Body of pancreas (tissue), 4 donors: ENCODE measurements at places on chromosomes 4 and X. TPM values are rescaled to one million over a fixed set of nuclear protein-coding genes. Genes with fewer than 3 reads are reported as not detected.

The RPS6KA6 gene
- 0.99 TPM for total RNA-seq

The CXCL5 gene
- total RNA-seq, result not detected

DNA sequence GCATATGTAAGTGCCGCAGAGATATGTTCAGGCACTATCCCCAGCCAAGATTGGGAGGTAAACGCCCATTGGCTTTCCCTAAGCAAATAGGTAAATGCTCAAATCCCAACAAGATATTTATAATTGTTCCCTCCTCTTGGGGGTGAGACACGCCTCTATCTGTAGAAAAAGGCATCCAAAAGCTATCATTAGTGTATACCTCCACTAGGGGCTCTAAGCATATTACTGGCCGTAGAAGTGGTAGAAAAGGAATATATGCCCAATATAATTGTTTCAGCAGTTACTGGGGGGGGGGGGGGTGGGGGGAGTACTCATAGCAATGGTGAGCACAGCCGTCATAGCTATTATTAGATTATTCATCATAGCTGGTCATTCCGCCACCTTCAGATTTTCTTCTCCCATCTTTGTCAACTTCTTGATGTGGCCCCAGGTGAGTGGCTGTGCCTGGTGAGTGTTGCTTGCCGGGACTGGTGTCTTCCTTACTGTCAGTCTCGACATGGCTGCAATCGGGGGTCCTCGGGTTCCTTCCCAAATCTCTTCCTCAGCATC lies 53.3 kb upstream of the WDR1 start:
- H3K36me3 ChIP-seq, result no peaks in the 10 kb centered on the region
- no peak overlapping the region for H3K4me3 ChIP-seq
- no peak for DNase-seq
- H3K4me1 ChIP-seq, result peaks cover 16% of the 10 kb centered on the region

DNA sequence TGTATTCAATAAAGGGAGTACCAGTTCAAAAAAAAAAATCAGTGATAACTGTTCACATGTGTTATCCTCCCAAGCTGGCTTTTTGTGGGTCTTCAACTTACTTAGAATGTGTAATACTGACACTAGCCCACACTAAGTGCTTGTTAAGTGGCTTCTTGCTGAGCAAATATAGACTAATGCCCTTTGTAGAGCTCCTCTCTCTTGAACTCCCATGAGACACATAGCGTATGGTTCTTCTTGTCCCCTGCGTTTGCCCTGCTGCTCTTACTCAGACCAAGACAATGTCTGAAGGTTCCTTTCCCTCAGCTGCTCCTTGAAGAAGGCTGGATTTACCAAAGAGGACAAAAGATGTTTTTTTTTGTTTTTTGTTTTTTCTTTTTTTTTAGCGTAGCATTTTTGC lies 110.9 kb downstream of the FRAS1 start:
- no peak overlapping the region for H3K4me3 ChIP-seq
- H3K36me3 ChIP-seq, result no peaks in the 10 kb centered on the region
- no peaks in the 10 kb centered on the region for H3K4me1 ChIP-seq
- no peaks in the 10 kb centered on the region for H3K27me3 ChIP-seq
- H3K27ac ChIP-seq, result no peak overlapping the region

DNA sequence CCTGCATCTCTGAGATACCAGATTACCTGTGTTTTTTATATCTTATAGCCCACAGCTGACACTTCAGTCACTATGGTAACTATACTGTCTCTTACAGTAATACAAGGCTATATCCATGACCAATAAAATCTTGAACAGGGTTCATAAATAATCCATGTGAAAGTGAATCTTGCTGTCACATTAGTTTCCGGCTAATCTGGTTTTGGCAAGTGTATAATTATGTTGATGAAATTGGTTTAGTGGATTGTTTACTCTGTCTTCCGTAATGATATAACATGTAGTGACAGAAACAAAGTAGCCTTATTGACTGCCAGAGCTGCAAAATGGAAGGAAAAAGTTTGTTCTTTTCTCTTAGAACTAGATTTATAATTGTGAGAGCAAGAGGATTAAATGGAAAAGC lies 686.6 kb upstream of the PABPC4L start:
- no peaks in the 10 kb centered on the region for H3K4me1 ChIP-seq
- no peaks in the 10 kb centered on the region for H3K36me3 ChIP-seq
- no peak for DNase-seq
- H3K4me3 ChIP-seq, result no peak overlapping the region

DNA sequence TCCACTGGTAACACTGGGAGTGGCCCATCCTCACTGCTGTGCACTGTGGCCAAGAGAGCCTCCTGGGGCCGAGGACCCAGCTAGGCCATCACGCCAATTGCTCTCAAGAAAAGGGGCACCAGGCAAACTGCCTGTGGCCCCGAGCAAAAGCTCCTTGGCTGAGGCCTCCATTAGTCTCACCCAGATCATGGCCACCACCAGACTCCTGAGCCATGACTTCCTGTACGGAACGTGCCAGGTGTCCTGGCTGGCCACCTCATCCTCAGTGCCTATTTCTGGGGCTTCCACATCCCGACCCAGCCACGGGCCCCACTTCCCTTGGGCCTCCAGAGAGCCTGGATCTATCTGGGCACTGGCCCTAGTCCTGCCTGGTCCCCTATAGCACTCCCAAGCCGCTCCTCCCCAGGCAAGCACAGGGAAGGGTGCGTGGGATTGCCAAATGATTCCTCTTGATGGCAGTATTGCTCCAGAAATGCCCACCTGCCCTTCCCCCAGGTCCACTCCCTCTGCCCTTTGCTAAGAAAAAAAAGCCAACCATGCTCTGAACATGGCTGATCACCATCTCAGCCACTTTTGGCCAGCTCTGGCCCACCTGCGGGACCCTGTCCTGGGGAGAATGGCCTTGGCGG lies 212.6 kb upstream of the AGTR2 start:
- no peaks in the 10 kb centered on the region for H3K36me3 ChIP-seq
- H3K27ac ChIP-seq, result no peak overlapping the region
- H3K4me3 ChIP-seq, result no peak overlapping the region
- no peaks in the 10 kb centered on the region for H3K4me1 ChIP-seq
- H3K27me3 ChIP-seq, result no peaks in the 10 kb centered on the region
- DNase-seq, result peak; percentile 35

DNA sequence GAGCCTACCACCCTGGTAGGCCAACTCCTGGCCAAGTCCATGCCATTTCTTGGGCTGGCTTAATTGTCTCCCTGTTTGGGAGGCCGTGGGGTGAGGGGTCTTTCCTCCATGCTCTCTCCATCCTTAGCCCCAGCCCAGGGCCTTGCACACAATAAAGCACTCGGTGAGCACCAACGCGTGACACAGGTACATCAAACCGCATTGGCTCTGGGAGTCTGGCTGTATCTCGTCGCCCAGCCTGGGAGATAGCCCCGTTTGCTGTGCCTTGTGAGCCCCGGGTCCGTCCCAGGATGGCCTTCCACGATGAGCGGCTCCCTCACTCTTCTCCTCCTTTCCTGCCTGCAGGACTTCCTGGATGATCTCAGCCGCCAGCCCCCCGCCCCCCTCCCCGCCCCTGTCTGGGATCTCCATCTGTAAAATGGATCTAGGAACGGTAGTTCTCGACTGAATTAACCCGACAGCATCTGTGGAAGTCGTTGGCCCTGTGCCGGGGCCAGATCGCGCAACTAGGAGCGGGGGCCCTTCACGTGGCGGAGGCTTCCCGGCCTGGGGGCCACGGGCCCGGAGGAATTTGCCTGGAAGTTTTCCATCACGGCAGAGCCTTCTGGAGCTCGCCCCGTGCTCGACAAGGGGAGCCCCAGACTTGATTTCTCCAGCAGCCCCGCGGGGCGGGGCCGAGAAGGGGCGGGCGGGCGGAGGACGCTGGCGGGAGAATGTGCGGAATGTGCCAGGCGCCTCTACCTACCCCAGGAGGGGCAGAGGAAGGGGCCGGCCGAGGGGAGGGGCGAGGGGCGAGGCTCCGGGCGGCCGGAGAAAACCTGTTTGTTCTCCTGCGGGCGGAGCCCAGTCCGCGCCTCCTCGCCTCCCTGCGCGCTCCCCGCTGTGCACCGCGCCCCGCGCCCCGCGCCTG lies at the start of gene ZNF185:
Gene ZNF185, plus strand, starts transcription at position 846 of the 910 bp plus-strand sequence. CDS start 16,423 bp downstream, outside the sequence.
- no peak within 1 kb of the TSS for H3K27ac ChIP-seq
- peaks cover 4% of the 10 kb centered on the region for H3K4me1 ChIP-seq
- peak; percentile 63 for DNase-seq
- H3K36me3 ChIP-seq, result no peaks in the 10 kb centered on the region
